ENCODE measurements at places on chromosomes 1 and 21.
A peak's percentile ranks its signal among the peaks of the same experiment; 100 is the strongest.

GRCh38 chr1:19799230-19800075 lies at the start of gene TMCO4:
TMCO4 (minus strand) TSS chr1:19799916; CDS start chr1:19780758, 19,158 bp downstream.
- DNase-seq = peak; percentile 8

DNA sequence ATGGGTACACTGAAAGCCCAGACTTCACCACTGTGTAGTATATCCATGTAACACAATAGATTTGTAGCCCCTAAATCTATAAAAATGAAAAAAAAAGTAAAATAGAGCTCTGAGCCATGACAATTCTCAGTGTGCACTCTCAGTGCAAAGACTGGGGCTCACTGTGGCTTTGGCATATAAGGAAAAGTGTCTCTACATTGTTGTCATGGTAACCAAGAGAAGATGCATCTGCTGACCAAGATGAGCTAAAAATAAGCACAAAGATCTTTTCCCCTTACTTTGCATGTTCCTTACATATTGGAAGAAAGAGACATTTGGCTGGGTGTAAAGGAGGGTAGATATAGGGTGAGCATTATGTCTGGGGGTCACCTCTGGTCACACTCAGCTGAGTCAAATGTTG lies 12.0 kb downstream of the PGLYRP4 start:
- no peak for DNase-seq

DNA sequence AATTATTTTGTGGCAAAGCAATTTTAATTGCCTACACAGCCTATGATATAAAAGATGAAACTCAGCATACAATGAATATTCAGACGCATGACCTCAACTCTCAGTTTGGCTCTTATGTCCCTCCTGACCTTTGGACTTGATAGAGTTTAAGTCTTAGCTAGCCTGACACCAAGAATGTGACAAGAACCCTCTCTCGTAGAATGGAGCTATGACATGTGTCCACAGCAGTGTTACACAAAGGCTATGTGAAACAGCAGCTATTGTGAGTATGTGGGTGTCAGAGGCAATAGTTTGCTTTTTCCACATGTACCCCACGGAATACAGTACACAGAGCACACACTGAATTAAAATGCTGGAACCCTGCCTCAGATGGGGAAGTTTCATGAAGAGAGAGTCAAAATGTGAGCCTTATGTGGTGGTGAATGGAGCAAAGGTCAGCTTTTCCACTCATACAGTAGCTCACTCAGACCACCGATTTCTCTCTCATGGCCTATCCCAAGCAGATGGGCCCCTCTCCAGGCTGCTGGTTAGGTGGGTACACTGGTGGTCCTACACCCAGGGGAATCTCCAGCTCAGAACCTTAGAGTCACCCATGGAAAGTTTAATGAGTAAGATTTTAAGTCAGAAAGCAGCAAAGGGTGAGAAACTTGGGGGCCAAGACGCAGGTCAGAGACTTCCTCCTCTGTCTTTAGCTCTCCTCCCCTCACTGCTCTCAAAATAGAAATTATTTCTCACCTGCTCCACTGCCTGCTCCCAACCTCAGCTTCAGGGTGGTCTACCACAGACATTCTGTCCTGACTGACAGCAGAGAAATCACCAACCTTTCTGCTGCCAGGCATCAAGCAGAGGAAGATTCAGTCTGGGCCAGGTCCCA lies 10.1 kb upstream of the XCL2 start:
- DNase-seq = no peak

DNA sequence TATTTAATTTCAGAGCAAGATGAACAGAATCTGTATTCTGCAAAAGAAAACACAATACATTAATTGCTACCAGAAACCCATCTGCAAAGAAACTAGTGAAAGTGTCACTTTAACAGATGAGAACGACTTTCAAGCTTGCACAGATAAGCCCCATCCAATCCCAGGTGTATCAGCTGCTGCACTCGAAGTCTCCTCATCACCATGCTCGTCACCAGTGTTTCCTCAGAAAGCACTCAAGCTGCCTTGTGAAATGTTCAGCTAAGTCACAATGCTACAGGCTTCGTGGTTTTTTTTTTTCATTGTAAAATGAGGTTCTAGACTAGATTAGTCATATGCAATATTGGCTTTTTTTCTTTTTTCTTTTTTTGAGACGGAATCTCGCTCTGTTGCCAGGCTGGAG lies 3.3 kb upstream of the TOMM20 start:
- no peak for DNase-seq

GRCh38 chr1:93665015-93665414 lies 16.6 kb downstream of the BCAR3 start:
- DNase-seq = no peak

DNA sequence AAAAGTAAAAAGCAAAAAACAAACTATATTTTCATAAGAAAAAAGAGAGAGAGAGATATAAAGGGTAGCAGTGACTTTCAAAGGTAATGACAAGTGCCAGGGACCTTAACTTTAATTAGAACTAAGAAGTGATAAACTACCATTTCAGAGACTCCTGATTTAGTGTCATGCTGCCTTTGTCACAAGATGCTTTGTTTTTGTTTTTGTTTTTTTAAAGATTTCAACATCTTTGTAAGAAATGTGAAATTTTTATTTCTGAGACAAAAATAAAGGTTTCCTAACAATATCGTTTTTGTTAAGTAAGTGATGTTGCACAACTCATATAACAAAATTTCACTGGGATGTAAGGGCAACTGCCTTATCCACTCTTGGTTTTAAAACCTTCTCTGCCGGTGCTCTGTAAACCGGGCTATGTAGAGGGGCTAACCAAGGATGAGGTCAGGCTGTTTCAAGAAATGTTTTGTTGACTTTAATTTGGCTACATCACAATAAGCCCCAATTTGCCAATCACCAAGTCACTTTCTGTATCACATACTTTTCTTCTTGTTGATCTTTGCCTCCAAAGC lies 35.2 kb upstream of the SYT2 start:
- no peak for DNase-seq

GRCh38 chr1:6168947-6169586 lies 11.1 kb downstream of the CHD5 start:
- DNase-seq = no peak

DNA sequence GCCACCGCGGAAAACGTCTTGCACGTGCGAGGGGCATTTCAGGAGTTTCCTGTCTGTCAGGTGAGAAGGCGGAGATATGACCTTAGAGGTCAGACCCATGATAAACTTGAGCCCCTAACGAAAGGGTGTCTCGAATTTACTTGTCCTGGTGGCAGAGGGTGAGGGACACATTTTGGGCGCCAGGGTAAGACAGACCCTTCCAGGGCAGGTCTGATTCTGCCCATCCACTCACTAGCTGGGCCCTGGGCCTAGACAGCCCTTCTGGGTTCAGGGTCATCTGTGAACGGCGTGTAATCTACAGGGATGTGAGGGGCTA lies 395 bp upstream of the CSRP1 start:
- no peak for DNase-seq

DNA sequence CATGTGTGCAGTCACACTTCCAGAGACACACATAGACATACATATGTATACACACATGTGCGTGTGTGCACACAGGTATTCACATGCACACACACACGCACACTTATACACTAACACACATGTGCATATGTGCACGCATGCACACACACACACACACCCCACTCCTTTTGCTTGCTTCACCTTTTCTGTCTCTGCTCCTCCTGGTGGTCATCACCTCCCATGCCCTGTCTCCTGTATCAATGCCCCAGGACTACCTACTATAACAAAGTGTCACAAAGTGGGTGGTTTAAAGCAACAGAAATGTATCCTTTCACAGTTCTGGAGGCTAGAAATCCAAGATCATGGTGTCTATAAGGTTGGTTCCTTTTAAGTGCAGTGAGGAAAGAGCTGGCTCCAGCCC lies 27.4 kb downstream of the ETS2 start:
- DNase-seq = no peak
